Head of caudate nucleus (tissue), 42 donors: ENCODE measurements at places on chromosomes 4 and X.

DNA sequence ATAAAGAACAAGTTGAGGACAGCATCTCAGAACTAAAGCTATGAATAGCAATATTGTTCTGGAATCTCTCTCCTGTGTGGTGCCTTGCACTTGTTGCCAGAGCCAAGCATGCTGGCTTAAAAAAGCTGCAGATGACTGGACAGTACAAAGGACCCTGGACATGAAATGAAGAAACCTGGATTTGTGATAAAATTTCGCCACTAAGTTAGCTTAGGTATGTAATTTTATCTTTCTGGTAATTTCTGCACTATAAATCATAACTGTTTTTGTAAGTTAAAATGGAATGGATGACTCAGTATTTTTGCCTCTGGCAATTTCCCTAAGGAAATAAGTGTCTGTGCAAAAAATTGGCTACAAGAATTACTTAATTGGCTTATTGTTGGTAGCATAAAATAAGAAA lies 317.2 kb downstream of the CAMK2D start:
- DNase-seq: no peak

DNA sequence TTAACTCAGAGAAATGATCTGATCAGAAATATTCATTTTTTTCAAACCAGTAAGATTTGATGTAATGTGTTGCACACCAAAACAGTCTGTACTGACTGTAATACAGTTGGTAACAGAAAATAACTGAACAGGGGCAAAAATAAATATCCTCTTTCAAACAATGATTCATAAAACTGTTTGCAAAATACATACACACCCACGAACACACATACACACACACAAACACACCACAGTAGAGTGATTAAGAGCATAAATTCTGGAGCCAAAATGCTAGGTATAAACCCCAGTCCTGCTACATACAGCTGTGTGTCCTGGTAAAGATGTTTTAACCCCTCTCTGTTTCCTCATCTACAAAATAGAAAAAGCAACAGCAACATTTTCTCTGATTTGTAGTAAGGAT lies 376.6 kb downstream of the PDGFC start:
- DNase-seq: no peak

GRCh38 chrX:11040405-11040804 lies 70.7 kb upstream of the HCCS start:
- DNase-seq: no peak

GRCh38 chr4:6619466-6620255 lies 20.8 kb upstream of the MRFAP1 start:
- DNase-seq: no peak

DNA sequence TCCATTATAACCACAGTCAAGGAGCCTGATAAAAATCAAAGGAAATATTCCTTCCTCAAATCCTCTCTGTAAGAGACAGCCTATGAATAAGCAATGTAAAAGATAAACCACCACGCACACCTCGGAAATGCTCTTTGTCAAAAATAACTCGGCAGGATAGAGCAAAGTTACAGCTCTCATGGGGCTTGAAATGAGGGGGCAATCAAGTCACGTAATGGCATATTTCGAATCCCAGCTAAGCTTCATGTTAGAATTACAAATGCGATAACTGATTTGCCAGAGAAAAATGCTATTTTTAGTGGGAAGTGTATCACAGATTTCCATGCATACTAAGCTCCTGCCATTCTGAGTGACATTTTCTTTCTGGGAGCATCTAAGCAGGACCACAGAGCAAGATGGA lies 49.4 kb downstream of the EVC2 start:
- DNase-seq: no peak

DNA sequence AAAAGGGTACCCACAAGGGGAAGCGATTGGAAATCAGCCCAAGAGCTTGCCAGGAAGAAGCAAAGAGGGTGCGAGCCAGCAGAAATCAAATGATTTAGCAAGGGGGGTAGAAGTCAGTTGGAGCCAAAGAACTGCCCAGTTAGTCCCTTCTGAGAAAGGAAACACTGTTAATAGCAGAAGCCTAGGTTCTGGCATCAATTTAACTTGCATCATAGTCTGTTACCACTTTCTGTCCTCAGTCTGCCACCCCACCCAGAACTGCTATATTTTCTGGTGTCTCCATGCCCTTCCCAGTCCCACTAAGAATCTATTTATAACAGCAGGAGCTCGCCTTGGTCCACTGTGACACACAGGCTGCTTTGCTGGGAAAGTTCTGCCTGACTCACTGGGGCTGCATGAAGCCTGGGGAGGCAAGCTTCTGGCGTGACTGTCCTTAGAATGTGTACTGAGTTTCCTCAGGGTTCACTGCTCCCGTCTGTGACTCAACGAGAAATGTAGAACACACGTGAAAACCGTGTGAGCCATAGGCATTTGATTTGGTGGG lies 157.8 kb upstream of the TTC29 start:
- DNase-seq: no peak

- DNase-seq: no peak
Measured at GRCh38 chr4:109025471-109026076, 262.7 kb upstream of the ETNPPL start.

DNA sequence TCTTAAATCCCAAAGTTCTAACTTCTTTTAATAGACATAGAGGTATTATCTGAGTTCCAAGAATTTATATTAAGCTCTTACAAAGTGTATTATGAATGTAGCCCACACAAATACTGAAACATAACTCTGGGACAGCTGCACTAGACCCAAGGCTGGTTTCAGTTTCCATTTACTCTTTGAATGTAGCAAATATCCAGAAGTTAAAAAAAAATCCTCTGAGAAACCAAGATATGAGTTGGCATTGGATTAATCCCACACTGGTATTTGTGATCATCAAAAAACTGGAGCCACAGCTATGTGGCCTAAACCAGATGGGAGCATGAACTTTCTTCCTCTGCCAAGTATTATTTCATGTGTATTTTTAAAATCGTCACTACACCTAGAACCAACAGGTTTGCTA lies 23.6 kb upstream of the SMPX start:
- DNase-seq: no peak

GRCh38 chrX:54794795-54795194 lies 3.3 kb downstream of the ITIH6 start:
- DNase-seq: no peak

DNA sequence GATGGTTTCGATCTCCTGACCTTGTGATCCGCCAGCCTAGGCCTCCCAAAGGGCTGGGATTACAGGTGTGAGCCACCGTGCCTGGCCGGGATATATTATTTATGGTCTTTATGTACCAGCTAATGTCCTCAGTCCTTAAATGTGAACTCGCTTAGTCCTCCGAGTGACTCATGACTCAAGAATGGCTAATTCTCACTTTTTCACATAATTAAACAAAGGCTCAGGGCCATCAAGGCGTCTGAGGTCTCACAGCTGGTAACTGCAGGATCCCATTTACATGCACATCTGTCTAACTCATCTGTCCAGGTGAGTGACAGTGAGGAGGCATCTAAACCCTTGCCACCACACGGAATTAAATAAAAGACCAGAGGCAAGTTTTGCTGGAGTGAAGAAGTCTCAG lies 73.5 kb downstream of the HS3ST1 start:
- no peak for DNase-seq

GRCh38 chr4:13296986-13297385 lies 187.2 kb downstream of the RAB28 start:
- DNase-seq: no peak

- DNase-seq: no peak
Measured at GRCh38 chrX:19585332-19586082, 70.2 kb upstream of the MAP3K15 start.

- DNase-seq: no peak
Measured at GRCh38 chr4:1964443-1964842, 44.3 kb downstream of the NELFA start.

- DNase-seq: no peak
Measured at GRCh38 chr4:48047421-48047844, 30.9 kb downstream of the NIPAL1 start.

- no peak for DNase-seq
Measured at GRCh38 chr4:189304167-189304566, 636.5 kb upstream of the FRG1 start.

- no peak for DNase-seq
Measured at GRCh38 chr4:24372881-24373280, 211.5 kb downstream of the DHX15 start.

GRCh38 chr4:1683261-1683735 lies 815 bp downstream of the FAM53A start:
- peak; percentile 24 for DNase-seq

DNA sequence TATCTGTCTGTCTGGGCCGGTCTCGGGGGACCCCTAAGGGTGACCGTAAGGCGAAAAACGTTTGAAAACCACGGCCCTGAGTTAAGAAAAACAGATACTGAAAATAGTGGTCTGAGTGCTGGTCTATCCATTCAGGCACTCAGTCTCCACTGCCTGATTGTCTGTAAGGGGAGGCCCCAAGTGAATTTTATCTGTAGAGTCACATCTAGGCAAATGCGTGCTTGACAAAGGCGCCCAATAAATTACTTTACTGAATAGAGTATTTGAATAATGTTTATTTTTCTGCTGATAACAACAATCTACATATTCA lies 465 bp downstream of the HNRNPH2 start:
- no peak for DNase-seq

- DNase-seq: no peak
Measured at GRCh38 chr4:186078981-186079638, 10.2 kb downstream of the TLR3 start.

DNA sequence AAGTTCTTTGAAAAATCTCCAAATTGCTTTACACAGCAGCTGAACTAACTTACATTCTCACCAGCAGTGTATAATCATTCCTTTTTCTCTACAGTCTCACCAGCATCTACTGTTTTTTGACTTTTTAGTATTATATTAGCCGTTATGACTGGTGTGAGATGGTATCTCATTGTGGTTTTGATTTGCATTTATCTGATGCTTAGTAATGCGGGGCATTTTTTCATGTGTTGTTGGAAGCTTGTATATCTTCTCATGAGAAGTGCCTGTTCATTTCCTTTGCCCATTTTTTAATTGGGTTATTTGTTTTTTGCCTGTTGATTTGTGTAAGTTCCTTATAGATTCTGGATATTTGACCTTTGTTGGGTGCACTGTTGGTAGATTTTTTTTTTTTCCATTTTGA lies 931.7 kb downstream of the CENPC start:
- DNase-seq: no peak

DNA sequence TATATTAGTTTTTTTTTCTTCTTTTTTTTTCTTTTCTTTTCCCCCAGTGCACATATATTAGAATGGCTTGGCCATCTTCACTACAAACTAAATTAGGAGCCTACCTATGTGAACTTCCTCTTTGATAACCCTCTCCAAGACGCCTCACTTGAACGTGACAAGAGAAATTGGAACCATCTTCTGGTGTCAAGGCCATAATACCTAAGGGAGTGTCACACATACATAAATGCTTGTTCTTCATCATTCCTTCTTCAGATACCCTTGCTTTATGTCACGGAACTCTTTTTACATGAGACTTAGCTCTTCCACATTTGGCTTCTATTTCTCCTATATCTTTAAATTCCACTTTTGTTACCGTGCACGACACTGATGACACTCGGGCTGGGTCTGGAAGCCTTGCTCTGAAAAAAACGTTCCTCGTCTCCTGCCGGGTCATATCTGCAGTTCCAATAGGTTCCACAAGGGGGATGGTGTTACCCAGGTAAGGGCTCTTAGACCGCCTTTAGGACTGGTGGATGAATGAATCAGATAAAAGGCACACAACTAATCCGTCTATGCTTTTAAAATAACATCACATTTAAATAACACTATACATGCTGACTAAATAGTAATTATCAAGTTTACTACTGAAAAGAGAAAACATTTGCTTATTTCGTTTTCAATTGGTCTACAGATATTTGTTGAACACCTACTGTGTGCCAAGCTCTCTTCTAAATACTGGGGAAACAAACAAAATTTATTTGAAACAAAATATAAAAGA lies 19.9 kb downstream of the DGAT2L6 start:
- peak; percentile 14 for DNase-seq

GRCh38 chrX:24672701-24673190 lies 21.0 kb upstream of the POLA1 start:
- peak; percentile 65 for DNase-seq

DNA sequence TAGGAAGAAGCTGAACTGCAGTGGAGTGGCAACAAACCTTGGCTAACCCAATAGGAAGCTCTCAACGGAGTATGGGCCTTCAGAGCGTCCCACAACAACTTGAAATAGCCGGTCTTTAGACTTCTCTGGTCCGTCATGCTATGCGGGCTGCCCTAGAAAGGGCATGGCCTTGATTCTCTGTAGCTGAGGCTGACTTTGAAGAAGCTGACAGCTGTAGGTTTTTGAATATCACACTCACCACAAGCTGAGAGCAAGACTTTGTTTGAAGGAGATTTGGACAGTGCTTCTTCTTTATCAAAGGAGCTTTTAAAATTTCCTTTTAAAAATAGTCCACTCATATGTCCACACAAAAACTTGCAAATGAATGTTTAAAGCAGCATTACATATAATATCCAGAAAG lies 322.9 kb downstream of the CAMK2D start:
- DNase-seq: no peak

DNA sequence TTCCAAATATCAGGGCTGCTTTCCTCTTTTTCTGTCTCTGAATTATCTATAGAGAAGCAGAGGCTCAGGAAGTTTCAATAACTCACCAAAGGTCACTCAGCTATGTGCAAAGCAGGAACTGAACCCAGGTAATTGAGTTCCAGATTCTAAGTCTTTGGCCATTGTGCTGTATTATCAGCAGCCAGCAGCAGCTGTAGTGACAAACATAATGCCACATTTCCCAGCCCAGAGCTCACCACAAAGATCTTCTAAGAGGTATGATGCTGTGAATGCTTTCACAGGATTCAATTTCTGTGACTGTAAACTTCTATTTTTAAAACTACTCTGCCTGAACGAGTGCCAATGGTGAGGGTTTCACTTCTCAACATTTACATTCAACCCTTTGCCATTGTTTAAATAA lies 56.4 kb downstream of the SPOCK3 start:
- DNase-seq: no peak

DNA sequence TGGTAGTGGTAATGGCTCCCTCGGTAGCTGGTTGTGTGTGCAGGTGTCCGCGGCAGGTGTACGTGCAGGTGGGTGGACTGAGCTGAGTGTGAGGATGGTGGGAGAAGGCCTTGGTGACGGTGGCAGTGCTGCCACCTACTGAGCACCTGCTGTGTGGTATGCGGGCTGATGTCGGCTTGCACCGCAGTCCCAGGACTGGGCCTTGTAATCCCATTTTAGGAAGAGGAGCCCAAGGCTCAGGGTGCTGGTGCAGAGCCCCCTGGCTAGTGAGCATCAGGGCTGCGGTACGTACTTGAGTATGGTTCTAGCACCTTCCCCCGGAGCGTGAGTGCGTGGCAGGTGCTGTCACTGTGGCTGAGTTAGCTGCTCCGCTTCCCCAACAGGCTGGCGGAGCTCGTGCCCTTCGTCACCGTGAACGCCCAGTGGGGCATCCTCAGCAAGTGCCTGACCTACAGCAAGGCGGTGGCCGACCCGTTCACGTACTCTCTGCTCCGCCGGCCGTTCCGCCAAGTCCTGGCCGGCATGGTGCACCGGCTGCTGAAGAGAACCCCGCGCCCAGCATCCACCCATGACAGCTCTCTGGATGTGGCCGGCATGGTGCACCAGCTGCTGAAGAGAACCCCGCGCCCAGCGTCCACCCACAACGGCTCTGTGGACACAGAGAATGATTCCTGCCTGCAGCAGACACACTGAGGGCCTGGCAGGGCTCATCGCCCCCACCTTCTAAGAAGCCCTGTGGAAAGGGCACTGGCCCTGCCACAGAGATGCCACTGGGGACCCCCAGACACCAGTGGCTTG lies 5.7 kb upstream of the CPZ start:
- DNase-seq: peak; percentile 39

GRCh38 chr4:153089742-153090141 lies 114.5 kb upstream of the TRIM2 start:
- peak; percentile 51 for DNase-seq
